ENCODE measurements at places on chromosomes 12 and 14.

DNA sequence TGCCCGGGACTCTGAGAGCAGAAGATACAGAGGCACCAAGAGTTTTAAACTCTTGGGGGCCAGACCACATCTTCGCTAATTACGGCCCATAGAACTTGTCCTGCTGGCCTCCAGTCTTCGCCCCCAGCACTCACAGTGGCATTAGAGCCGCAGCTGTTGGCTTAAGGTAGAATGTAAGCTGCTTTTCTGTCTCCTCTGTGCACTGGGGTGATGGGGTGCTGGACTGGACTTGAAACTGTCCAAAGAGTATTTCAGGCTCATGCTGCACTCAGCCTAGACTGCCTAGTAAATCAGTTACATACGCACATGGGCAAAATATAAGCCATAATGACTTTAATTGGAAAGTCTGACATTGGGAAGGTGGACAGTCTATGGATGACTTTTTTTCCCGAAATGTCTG, 29.0 kb downstream of the YY1 start:
- DNase-seq = no peak

GRCh38 chr12:113862590-113863454, 103.3 kb downstream of the RBM19 start:
- DNase-seq = no peak

- no peak for DNase-seq
Measured at GRCh38 chr14:100767788-100768536, 41.3 kb downstream of the DLK1 start.

DNA sequence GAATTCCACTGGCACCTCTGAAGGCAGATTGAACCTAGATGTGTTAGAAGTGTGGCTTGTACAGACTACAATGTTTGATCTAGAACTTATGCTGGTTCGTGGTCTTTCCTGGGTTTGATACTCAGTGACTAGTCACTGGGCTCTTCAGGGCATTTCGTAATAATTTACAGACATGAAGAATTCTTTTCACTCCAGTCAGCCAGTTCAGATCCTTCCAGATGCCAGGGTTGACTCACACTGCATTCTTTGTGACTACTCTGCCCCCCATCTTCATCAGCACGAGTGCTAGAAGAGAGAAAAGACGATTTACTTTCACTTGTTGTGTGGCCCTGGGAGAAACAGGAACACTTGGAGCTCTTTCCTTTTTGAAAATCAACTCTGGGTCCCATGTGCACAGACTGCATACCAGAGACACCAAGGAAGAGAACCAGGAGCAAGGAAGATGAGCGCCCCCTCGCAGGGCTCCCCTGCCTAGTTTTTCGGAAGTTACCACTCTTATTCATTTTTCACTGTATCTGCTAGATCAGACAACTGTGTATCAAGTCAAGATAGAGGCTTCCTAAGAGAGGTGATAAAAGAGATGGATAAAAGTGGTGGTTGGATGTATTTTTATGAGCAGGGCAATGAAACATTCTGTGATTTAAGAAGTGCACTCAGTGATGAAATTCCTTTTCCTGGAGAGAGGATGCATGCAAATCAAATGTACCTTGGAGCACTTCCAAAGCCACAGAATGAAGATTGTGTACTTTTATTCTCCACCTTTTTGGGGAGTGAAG, 33.5 kb upstream of the EVL start:
- DNase-seq = no peak

GRCh38 chr14:102662636-102663430, 70.4 kb downstream of the RCOR1 start:
- DNase-seq = no peak

DNA sequence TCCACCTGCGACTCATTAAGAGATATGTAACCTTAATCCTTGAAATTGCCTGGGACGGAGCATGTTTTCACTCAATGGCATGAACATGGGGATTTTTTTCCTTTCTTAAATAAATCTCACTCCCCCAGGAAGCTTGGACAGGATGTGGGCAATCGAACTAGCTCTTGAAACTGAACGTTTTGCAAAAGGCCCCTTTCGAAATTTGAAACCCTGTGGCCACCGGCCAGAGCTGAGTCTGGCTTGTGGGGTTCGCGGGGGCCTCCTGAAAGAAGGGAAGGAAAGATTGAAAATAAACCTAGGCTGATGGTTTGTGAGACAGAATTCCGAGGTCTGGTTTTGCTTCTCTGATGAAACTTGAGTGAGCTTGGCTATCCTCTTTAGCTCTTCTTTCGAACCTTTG, 101.4 kb upstream of the RTL1 start:
- no peak for DNase-seq
